ENCODE measurements at places on chromosomes 1 and 21. TPM values are rescaled to one million over a fixed set of nuclear protein-coding genes. Genes with fewer than 3 reads are reported as not detected.

Gene ADIPOR1
- total RNA-seq: 97.7 TPM

Gene FAM163A
- total RNA-seq: not detected

Gene TSPAN2
- 2.8 TPM for total RNA-seq

Gene SCAF4
- 15.9 TPM for total RNA-seq

Gene ACBD3
- 46.0 TPM for total RNA-seq

Gene CYP2J2
- 5.2 TPM for total RNA-seq

Gene ILDR2
- 15.3 TPM for total RNA-seq

Gene FOXD2
- not detected for total RNA-seq

Gene LCE7A
- total RNA-seq: not detected

Gene IKBKE
- total RNA-seq: 8.2 TPM

Gene SH2D5
- 5.8 TPM for total RNA-seq

Gene LAMC1
- total RNA-seq: 472 TPM

Gene LCE3D
- total RNA-seq: not detected

Gene TNFSF18
- 0.28 TPM for total RNA-seq

Gene THEM5
- not detected for total RNA-seq

Gene GBP4
- 5.6 TPM for total RNA-seq

Gene FCGR1A
- total RNA-seq: 15.6 TPM

Gene SORT1
- total RNA-seq: 61.5 TPM

Gene KIRREL1
- total RNA-seq: 67.0 TPM

Gene MARK1
- total RNA-seq: 8.9 TPM

Gene TACSTD2
- 0.96 TPM for total RNA-seq

Gene LYPD8
- total RNA-seq: not detected

Gene RPE65
- total RNA-seq: not detected

Gene FH
- 61.6 TPM for total RNA-seq

Gene TTC22
- total RNA-seq: 1.7 TPM

Gene SLC27A3
- total RNA-seq: 29.4 TPM

Gene PDZK1
- total RNA-seq: 0.63 TPM

Gene ASTN1
- total RNA-seq: 3.7 TPM

Gene SLC9C2
- 0.56 TPM for total RNA-seq

Gene FAM20B
- total RNA-seq: 27.6 TPM

Gene FAAP20
- total RNA-seq: 24.9 TPM

Gene MAP3K6
- total RNA-seq: 42.1 TPM

Gene ASH1L
- total RNA-seq: 60.8 TPM

Gene ABCG1
- total RNA-seq: 9.8 TPM

Measured in omental fat pad (tissue), 4 donors.